ENCODE measurements at places on chromosomes 16 and 17.
A peak's percentile ranks its signal among the peaks of the same experiment; 100 is the strongest.

- no peak for DNase-seq
Measured at GRCh38 chr16:4266372-4266771, 6.5 kb downstream of the TFAP4 start.

- DNase-seq = no peak
Measured at GRCh38 chr16:683396-684070, 601 bp downstream of the JMJD8 start.

GRCh38 chr17:46154151-46154816 lies 38.9 kb downstream of the KANSL1 start:
- DNase-seq = no peak

GRCh38 chr16:53282975-53283946 lies 151.0 kb upstream of the RBL2 start:
- peak; percentile 40 for DNase-seq

GRCh38 chr16:724188-725040 lies 1.8 kb downstream of the CCDC78 start:
- DNase-seq = no peak

DNA sequence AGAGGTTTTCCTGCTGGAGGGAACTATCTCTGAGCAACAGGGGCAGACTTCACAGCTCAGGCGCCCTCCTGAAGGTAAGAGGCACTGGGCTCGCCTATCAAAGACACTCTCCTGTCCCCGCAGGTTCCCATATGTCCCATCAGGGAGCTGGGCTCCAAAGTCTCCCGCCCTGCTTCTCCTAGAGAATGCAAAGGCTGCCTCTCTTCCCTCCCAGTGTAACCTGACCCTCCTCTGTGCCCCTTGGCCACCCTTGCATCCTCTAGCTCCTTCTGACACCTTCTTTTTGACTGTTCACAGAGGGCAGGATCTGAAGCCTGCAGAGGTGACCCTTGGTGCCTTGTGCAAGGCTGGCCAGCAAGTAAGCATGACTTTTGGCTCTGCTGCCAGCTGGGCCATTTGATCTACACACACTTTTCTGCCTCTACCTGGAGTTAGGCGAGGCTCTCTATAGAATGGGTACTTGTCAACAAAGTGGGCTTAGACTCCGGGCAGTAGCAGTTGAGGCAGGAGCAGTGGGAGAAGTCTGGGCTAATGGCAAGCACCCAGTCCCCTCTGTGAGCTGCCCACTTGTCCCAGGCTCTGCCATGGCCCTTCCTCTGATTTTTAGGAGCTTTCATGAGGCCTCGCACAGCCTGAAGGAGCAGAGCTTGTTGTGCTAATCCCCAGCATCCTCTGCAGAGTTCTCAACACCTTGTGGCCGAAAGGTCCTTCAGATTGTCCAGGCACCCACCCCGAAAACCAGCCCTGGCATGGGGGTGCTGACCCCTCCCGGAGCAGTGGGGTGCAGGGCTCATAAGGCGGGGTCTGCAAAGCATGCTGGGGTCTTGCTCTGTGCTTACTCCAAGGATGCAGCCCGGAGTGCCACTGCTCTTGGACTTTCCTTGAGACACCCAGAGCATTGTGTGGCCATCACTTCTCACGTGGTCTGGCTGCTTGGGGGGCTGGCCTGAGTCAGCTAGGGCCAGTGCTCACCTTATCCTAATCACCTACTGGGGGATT lies 122.9 kb downstream of the METRNL start:
- DNase-seq = no peak

GRCh38 chr16:710500-711075 lies 4.3 kb upstream of the METRN start:
- DNase-seq = no peak

GRCh38 chr17:9451934-9452333 lies 123.7 kb downstream of the STX8 start:
- no peak for DNase-seq

DNA sequence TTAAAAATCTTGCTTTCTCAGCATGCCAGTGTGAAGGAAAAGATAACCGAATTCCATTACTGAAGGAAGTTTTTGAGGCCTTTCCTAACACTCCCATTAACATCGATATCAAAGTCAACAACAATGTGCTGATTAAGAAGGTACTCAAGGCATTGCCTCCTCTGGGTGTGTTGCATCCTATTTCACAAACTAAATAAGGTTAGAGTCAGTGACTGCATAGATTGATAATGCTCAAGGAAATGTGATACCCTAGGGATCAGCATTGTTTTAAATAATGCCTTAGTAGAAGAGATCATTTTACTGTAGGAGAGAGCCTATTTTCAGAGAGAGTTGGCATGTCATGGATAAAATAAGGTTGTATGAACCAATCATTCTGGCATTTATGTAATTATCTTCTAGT lies 36.8 kb downstream of the GDPD1 start:
- DNase-seq = no peak
